ENCODE measurements at places on chromosomes 6 and 20. TPM values are rescaled to one million over a fixed set of nuclear protein-coding genes. Genes with fewer than 3 reads are reported as not detected.

ADTRP gene
- total RNA-seq, result 0.38 TPM

MCCD1 gene
- total RNA-seq, result not detected

WFDC11 gene
- not detected for total RNA-seq

TRIM40 gene
- total RNA-seq, result not detected

WFDC12 gene
- total RNA-seq, result not detected

DZANK1 gene
- 0.38 TPM for total RNA-seq

AMD1 gene
- 56.8 TPM for total RNA-seq

GPR6 gene
- total RNA-seq, result not detected

HSPA1L gene
- 1.4 TPM for total RNA-seq

PKIB gene
- 0.13 TPM for total RNA-seq

ISM1 gene
- under 0.01 TPM for total RNA-seq

PHF1 gene
- 13.4 TPM for total RNA-seq

MUC21 gene
- not detected for total RNA-seq

PPP1R16B gene
- 166 TPM for total RNA-seq

ZNF335 gene
- total RNA-seq, result 9.0 TPM

CLDN20 gene
- total RNA-seq, result not detected

CLPSL1 gene
- not detected for total RNA-seq

ADGB gene
- total RNA-seq, result not detected

MOG gene
- not detected for total RNA-seq

PXDC1 gene
- 71.8 TPM for total RNA-seq

DCDC2 gene
- not detected for total RNA-seq

SAMD3 gene
- total RNA-seq, result not detected

EEF1A2 gene
- total RNA-seq, result 22.0 TPM

CRISP1 gene
- not detected for total RNA-seq

All from dermis microvascular lymphatic vessel endothelial cell (primary cell).